ENCODE measurements at places on chromosomes 11 and 22. TPM values are rescaled to one million over a fixed set of nuclear protein-coding genes. Genes with fewer than 3 reads are reported as not detected.

DNA sequence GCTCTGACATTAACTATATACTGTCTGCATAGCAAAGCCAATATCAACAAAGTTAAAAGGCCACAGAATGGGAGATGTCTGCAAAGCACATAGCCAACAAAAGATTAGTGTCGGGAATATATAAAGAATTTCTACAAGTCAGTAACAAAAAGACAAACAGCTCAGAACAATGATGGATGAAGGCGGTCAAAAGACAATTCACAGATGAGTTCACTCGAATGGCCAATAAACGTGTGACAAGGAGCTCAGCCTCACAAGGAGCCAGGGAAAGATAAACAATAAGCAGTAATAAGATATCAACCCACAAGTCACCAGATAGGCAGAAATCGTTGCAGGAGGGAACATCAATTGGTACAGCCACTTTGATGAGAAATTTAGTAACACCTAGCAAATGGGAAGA, 106.0 kb upstream of the ISX start:
- DNase-seq, result no peak

DNA sequence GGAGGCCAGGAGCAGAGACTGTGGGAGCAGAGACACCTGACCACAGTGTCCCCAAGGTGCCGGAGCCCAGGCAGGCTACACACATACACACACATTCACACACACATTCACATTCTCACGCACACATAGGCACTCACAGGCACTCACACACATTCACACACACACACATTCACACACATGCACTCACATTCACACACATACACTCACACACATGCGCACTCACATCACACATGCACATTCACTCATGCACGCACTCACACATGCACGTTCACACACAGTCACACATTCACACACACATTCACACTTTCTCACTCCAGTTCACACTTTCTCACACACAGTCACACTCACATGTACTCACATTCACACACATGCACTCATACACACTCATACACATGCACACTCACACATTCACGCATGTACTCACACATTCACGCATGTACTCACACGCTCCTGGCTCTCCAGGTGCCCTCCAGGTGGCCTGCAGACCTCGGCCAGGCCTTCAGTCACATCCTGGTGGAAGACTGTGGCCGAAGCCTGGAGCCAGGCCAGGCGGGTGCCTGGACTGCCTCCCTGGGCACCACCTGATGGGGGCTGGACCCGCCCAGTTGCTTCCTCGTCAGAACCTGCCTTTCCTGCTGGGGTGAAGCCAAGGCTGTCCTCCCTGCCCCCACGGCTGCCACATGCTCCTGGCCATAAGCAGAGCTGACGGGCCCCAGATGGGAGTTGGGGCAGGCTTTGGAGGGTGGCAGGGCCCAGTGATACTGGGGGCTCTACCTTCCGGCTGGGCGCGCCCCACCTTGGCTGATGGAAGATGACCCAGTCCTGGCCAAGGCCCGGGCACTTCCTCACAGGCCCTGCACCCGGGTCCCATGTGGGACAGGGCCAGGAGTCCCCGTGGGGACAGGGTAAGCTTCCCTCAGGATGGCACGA, 89.5 kb downstream of the WNT7B start:
- no peak for DNase-seq

- DNase-seq, result no peak
Observed at GRCh38 chr11:96157517-96157873, 185.5 kb downstream of the MAML2 start.

DNA sequence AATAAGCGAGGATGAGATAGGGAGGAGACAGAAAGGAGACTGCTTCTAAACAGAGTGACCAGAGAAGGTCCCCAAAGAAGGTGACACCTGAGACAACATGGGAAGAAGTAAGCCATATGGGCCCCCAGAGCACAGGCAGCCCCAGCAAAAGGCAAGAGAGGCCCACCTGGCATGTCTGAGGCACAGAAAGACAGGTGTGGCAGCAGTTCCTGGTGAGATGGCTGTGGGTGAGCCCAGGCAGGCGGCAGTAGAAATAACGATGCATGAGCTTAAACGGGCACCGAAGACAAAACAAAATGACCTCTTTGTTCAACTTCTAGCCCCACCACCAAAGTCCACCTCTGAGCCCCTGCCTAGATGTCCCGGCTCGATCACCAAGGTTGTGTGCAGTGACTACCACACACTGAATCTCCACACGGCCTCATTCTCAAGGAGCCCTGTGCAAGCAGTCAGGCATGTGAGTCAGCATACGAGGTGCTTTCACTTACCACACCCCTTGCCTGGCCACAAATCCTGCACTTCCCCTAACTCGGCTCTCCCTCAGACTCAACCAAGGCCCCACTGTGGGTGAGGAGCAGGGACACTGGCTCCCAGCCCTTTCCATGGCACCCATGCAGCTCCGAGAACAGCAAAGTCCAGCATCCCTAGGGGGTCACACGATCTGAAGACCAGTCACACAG, 77.6 kb downstream of the PACSIN2 start:
- no peak for DNase-seq

GRCh38 chr22:26579331-26579886, 10.5 kb downstream of the TPST2 start:
- no peak for DNase-seq

The CDK2AP2 gene
- 23.4 TPM for polyA plus RNA-seq
